Fibroblast of lung (primary cell): ENCODE measurements at places on chromosomes 6 and 20.

GRCh38 chr6:100633096-100633777, 168.5 kb upstream of the SIM1 start:
- peak; percentile 63 for DNase-seq

- DNase-seq, result no peak
These were observed 224.2 kb upstream of the SYNCRIP start for GRCh38 chr6:85866758-85867401.

- no peak for DNase-seq
These were observed 44.4 kb upstream of the PMEPA1 start for GRCh38 chr20:57754190-57754589.

GRCh38 chr6:167781066-167781767, 45.5 kb upstream of the AFDN start:
- DNase-seq, result no peak

DNA sequence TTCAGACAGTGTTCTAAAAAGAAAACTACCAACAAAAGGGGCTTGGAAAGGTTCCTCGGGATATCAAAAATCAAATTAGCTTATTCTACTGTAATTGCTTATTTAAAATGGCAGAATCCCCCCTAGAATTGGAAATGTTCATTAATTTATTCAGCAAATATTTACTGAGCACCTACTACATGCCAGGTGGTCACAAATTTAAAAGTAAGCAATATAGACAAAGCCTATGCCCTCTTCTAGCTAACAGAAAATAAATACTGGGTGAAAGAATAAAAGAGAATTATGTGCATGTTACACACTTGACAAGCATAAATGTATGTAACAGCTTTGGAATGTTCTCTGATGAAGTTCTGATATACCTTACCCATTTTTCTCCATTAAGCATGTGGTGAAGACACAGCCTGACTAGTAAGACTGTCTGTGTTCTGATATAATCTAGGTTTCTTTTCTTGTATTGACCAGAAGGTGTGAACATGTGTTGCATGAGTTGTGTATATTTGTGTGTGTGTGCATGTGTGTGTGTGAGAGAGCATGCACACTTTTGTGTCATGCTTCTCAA, 606.7 kb upstream of the CITED2 start:
- peak; percentile 41 for DNase-seq

- no peak for DNase-seq
These were observed 13.1 kb upstream of the SAYSD1 start for GRCh38 chr6:39128106-39128505.

DNA sequence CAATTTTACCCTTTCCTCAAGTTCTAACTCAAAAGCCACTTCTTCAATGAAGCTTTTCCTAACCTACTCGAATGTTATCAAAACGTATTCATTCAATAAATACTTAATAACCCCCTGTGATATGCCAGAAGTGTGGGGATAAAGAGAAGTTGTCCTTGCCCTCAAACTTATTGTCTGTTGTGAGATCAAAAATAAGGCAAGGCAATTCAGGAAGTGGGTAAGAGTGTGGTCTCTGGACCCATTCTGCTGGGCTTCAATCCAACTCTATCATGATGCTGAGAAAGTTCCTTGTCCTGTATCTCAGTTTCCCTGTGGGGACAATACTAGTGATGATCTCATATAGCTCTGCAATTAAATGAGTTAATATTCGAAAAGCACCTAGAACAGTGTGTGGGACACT, 92.8 kb downstream of the PRDM1 start:
- no peak for DNase-seq

GRCh38 chr20:36210436-36211021, 25.7 kb upstream of the AAR2 start:
- peak; percentile 5 for DNase-seq

DNA sequence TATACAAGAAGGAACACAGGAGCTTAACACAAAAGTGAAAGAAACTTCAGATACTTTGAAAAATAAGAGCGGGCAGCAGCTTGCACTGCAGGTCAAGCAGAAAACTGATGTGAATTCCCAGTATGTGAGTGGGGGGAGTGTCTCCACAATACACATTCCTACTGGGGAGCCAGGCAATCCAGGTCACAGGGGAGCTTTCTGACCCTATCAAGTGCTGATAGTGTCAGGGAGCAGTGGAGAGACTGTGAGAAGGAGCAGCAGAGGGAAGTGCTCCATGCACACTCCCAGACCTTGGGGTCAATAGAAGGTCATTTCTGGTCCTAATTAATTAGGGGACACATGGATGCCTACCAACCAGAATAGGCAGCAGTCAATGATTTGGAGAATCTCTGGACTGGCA, 59.4 kb downstream of the PDSS2 start:
- DNase-seq, result no peak

DNA sequence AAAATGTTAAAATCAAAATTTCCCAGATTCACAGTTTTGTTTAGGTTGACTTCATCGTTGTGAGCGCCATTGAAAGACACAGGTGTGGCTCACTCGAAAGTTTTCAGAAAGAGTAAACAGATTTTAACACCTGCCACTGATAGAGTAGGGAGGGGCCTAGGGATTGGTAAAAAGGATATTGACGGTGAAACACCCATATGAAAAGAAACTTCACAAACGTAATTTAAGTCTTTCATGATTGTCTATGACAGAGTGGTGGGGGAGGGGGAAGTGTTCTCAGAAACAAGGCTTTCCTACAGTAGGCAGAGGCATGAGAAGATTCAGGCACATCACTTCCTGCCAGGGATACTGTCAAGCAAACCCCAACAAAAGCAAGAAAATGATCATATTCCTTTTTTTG, 101.4 kb downstream of the PERP start:
- no peak for DNase-seq

DNA sequence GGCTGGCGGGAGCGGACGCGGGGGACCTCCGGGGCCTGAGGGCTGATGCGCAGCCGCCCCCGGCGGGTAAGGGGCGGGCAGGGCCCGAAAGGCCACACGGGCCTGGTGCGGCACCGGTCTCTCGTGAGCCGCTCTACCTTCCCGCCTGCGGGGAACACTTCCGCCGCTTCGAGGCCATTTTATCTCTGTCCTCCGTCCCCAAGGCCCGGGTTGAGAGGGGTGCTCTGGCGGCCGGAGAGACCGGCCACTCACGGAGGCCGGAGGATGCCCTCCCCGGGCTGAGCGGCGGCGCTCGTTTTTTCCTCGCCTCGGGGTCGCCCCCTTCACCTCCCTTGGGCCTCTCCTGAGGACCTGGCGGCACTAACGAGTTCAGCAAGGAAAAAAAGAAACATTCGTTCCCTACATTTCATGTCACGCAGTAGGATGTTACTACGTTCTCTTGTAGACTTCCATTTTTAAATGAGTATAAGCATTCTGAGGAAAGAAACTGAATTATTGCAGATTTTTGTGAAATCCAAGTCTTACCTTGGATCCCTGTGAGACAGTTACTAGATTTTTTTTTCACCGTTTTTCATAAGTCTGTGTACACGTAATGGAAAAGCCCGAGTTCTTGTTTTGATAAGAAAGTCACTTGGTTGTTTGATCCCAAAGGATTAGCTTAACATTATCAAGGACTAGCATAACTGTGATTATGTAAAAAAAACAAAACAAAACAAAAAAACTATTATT, 575 bp downstream of the WTAP start:
- peak; percentile 52 for DNase-seq

- DNase-seq, result no peak
These were observed 157.3 kb downstream of the DTNBP1 start for GRCh38 chr6:15505463-15505918.

- peak; percentile 28 for DNase-seq
These were observed 3.5 kb downstream of the TENT5A start for GRCh38 chr6:81748994-81749393.
